Left ventricle myocardium inferior (tissue), 1 donor: ENCODE measurements at places on chromosomes 3 and 15. TPM values are rescaled to one million over a fixed set of nuclear protein-coding genes. Genes with fewer than 3 reads are reported as not detected.

DNA sequence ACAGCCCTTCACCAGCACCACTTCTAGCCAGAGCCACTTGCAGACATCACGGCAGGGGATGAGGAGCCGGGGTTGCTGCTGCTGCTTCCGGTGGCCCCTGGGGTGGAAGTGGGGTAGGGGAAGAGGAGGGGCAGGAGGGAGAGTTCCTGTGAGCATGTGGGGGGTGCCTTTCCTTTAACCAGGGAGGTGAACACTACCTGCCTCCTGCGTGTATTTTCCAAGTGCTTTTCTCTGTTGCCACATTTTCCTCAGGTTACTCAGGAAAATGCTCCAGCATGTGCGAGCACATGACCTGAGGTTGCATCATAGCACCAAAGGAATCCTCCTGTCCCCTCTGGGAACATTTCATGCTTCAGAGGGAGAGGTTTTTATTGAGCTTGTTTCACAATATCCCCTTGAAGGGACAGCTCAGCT, 12.2 kb upstream of the SACM1L start:
- DNase-seq = no peak

The ZKSCAN7 gene
- total RNA-seq = 2.6 TPM

The OSBPL10 gene
- 6.4 TPM for total RNA-seq

GRCh38 chr3:99167071-99167470, 265.6 kb upstream of the DCBLD2 start:
- DNase-seq = no peak

GRCh38 chr3:163622384-163622783, 1455.9 kb downstream of the SI start:
- no peak for DNase-seq

DNA sequence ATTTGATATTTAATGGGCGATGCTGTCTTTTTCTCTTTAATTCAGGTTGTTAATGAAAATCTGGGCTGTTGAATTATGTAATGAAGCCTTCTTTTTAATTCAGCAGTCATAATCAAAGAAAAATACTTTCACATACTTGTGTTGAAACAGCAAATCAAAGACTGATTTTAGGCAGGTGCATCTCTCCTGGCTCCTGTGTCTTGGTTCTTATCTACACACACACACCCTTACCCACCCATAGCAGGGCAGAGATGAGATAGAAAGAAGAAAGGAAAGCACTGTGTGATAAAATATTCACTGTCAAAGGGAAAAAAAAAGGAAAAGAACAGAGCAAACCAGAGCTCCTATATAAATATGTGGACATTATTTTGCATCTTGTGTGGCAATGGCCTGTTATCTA, 130.6 kb upstream of the CGNL1 start:
- DNase-seq = no peak

- DNase-seq = no peak
These were observed 9.4 kb downstream of the TP53BP1 start for GRCh38 chr15:43483297-43484128.

- DNase-seq = no peak
These were observed 188.9 kb downstream of the TLE3 start for GRCh38 chr15:69908590-69909420.

GRCh38 chr15:56737791-56738190, 4.5 kb upstream of the ZNF280D start:
- DNase-seq = no peak

The TMOD2 gene
- total RNA-seq = 5.1 TPM

The POLQ gene
- 0.38 TPM for total RNA-seq

GRCh38 chr3:169701457-169701856, 37.9 kb upstream of the MECOM start:
- no peak for DNase-seq

The TM4SF1 gene
- 103 TPM for total RNA-seq

The SERINC4 gene
- 0.44 TPM for total RNA-seq

The RTP3 gene
- not detected for total RNA-seq

The PCOLCE2 gene
- total RNA-seq = 74.3 TPM

DNA sequence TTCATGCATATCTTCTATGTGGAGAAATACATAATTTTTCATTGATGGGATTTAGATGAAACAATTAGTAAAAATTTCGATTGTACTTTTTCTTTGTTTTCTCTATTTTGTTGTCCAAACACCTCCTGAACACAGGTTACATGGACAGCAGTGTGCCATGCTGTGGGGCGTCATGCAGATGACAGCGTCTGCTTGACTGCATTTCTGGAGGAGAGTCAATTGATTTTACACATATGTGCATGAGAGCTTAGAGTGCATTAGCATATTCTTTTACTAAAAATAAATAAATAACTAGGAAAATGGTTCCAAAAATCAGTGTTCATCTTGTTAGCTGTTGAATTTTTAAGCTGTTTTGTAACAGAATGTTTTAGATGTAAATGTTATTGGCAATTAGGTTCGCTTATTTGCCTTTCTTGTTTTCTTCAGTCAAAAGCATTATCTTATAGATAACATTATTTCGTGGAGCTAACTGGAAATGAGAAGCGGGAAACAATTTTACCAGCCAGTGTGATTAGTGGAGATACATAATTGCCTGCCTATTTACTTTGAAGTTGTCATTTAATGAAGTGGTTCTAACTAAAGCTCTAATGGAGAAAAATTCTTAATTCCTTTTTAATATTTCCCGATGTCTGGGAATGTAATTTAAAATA, 82.7 kb upstream of the VGLL3 start:
- DNase-seq = no peak

The GAP43 gene
- total RNA-seq = 1.2 TPM

The HRG gene
- total RNA-seq = not detected

The MUC4 gene
- 0.11 TPM for total RNA-seq

The APBA2 gene
- total RNA-seq = 0.38 TPM

The TEX55 gene
- total RNA-seq = not detected

DNA sequence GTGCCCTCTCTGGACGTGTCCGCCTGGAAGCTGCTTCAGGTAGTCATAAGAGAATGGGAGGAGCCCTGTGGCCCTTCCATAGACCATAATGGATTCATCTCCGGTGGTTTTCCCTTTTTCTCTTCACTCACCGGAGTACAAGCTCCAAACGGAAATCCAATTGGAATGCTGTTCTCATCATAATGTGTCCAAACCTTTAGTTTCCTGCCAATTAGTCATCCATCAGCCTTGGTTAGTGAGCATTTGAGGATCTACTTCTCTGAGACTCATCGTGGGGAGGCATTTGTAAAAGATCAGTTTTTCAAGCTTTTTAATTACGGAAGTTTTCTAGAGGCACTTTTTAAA, 34.9 kb downstream of the ABHD2 start:
- no peak for DNase-seq

- DNase-seq = no peak
These were observed 24.0 kb upstream of the USP3 start for GRCh38 chr15:63480441-63480821.

GRCh38 chr3:112640930-112641801, at the start of gene CCDC80:
Gene CCDC80 (minus strand): TSS chr3:112641143. CDS start chr3:112639905, 1,238 bp downstream.
- DNase-seq = no peak

The AADACL2 gene
- total RNA-seq = not detected

The ALPK3 gene
- 181 TPM for total RNA-seq

DNA sequence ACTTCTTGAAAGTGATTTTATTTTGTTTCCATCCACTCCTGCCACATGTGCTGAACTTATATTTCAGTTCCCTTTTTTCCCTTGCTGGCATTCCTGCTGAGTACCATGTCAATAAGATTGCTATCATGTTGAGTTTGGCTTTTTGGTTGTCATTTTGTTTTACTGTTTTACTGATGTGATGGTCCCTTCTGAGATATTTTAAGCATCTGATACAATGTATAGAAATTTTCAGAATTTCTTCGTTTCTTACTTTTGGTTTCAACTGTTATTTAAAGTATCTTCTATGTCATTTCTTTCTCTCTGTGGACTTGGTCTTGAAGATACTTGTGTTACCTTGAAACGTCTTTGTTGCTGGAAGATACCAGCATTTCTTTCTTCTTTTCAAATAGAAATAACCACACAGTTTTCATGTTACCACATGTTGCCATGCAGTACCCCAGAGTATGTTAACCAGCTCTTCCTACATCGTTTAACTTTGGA, 14.1 kb downstream of the SIDT1 start:
- DNase-seq = no peak

GRCh38 chr3:55622116-55622515, 135.0 kb upstream of the WNT5A start:
- no peak for DNase-seq

DNA sequence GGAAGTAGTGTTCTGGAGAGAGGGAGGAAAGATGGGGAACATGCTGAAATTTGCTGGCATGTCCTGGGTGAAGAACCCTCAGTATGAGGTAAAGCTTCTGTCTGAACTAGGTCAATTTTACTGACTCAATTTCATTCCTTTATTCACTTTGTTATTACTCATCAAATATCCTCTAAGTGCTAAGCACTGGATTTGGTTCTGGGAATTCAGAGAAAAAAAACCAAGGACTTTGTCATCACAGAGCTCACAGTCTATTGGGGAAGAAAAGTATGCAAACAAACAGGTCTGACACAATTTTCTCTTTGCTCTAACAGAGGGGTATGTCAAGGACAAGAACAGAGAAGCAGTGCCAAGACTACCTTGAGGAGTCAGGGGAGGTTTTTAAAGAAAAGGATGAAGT, 68.0 kb downstream of the TFG start:
- no peak for DNase-seq

The C3orf85 gene
- not detected for total RNA-seq

- no peak for DNase-seq
These were observed 8.0 kb downstream of the CHD2 start for GRCh38 chr15:92907896-92908712.

The ISG20 gene
- 3.1 TPM for total RNA-seq

- DNase-seq = no peak
These were observed 82.3 kb upstream of the MFGE8 start for GRCh38 chr15:88995449-88995848.

The TRIM59 gene
- total RNA-seq = 0.77 TPM

DNA sequence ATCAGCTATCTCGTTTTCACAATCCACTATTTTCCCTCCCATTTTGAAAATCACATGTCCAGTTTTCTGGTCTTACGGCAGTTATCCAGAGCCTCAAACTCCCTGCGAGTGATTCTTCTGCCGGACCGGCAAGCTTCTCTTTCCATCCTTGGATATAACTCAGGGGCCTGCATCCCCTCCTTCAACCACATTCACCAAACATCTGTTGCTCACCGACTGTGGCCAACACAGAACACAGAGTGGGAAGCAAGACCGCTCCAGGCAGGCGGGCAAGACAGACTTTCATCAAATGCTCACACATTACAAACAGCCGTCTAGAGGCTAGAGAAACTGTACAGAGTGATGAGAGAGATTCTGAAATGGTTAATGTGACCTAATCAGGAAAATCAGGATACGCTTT, 7.6 kb upstream of the SLC12A8 start:
- no peak for DNase-seq

DNA sequence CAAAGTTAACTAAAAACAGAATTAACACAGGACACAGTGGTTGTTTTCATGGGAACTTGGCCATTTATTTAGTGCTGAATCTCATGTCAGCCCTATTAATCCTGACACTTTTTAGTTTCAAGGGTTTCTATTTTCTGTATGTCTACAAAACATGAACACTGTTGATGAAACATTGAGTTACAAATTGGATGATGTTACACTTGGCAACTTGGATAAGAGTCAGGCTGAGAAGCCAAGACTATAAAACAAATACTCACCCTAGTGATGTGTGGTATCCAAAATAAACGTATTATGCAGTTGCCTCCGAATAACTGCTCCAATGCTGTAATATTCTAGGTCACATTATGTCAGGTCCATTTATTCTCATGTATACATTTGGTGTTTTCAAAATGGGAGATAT, 349.6 kb downstream of the ZIC1 start:
- no peak for DNase-seq

DNA sequence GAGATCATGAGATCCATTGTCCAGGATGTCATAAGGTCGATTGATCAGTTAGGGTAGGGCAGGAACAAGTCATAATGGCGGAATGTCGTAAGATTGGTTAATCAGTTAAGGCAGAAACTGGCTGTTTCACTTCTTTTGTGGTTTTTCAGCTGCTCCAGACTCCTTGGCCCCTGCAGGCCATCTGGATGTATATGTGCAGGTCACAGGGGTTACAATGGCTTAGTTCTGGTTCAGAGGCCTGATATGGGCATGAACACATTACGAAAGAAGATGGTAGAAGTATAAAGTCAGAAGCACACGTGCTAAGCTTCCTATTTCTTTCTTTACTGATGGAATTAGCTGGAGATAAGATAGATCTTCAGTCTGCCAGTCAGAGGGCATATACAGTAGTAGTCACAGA, 315.4 kb upstream of the LRRC3B start:
- no peak for DNase-seq

DNA sequence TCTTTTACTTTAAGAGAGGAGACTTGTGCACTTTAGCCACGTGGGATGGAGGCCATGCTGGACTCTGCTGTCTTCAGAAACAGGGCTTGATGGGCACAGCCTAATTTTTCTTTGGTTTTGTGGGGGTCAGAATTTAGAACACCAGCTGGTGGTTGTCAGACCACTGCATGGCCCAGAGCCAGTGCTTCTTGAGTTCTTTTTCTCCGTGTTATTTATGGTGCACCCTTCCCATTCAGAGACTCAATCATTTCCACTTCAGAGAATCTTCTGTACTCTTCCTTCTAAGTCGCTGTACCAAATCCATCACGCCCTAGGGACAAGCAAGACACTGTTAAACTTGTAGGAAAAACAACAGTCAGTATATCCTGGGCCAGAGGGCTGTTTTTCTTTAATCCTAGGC, 20.1 kb downstream of the PRR23A start:
- no peak for DNase-seq

The NR1I2 gene
- total RNA-seq = not detected

DNA sequence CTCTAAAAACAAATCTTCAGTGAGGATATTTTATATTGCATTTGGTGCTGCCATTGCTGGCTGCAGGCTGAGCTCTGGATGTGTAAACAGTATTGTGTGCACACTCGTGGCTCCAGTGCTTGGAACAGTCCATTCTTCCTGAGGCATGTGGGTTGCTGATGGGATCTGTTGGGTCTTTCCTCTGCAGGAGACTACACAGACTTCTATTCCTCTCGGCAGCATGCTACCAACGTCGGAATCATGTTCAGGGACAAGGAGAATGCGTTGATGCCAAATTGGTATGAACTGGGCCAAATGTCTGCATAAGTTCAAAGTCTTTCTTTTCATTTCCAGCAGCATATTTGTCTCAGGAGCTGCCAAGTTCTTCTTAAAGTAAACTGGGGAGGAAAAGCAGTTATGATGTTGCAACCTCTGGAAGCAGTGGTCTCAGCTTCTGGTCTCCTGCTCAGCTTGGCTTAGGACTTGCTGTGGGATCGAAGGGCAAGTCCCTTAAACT, 9.3 kb downstream of the FAH start:
- DNase-seq = no peak

- DNase-seq = no peak
These were observed 61.7 kb downstream of the FNDC3B start for GRCh38 chr3:172101107-172101506.

The ZPLD1 gene
- total RNA-seq = not detected

The NR2F2 gene
- 12.8 TPM for total RNA-seq
